Stomach (tissue), 19 donors: ENCODE measurements at places on chromosomes 16 and 17.

- H3K27me3 ChIP-seq, result no peaks in the 10 kb centered on the region
- H3K36me3 ChIP-seq, result no peaks in the 10 kb centered on the region
- DNase-seq, result no peak
- no peaks in the 10 kb centered on the region for H3K4me1 ChIP-seq
- H3K4me3 ChIP-seq, result no peak overlapping the region
These were observed 58.7 kb upstream of the NOL11 start for GRCh38 chr17:67659028-67659427.

- no peaks in the 10 kb centered on the region for H3K36me3 ChIP-seq
- DNase-seq, result peak; percentile 39
- no peak overlapping the region for H3K4me3 ChIP-seq
- H3K4me1 ChIP-seq, result peaks cover 61% of the 10 kb centered on the region
These were observed 42.0 kb downstream of the SOCS3 start for GRCh38 chr17:78317794-78318400.

GRCh38 chr16:48565752-48566151, 44.2 kb downstream of the N4BP1 start:
- no peak overlapping the region for H3K4me3 ChIP-seq
- H3K27ac ChIP-seq, result no peak overlapping the region
- DNase-seq, result no peak
- H3K36me3 ChIP-seq, result peaks cover 11% of the 10 kb centered on the region
- H3K27me3 ChIP-seq, result no peaks in the 10 kb centered on the region

DNA sequence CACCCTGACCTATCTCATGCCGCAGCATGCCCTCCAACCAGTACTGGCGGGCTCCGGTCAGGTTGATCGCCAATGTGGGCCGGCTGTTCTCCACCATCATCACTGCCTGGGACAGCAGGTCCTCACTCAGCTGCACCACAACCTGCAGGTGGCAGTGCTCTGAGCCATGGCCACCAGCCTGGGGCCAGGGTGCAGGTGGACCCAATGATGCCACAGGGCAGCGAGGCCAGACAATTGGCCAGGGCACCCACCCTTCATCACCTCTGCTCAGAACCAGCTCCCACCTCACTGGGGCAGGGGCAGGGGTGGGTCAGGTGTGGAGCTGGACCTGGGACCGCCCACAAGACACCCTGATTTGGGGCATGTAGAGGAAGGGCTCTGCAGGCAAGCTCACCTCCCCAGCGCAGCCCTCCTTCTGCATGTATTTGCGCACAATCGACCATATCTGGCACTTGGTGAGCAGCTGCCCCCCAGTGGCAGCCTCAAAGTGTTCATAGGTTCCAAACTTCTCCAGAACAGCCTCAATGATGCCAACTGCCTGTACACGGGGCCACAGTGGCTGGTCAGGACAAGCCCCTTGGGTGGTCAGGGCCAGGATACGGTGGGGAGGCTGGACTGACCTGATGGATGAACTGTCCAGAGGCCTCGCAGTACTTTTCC, 4.2 kb downstream of the MATCAP1 start:
- DNase-seq, result no peak
- H3K27ac ChIP-seq, result no peak overlapping the region
- no peak overlapping the region for H3K4me3 ChIP-seq
- H3K4me1 ChIP-seq, result peaks cover 82% of the 10 kb centered on the region

DNA sequence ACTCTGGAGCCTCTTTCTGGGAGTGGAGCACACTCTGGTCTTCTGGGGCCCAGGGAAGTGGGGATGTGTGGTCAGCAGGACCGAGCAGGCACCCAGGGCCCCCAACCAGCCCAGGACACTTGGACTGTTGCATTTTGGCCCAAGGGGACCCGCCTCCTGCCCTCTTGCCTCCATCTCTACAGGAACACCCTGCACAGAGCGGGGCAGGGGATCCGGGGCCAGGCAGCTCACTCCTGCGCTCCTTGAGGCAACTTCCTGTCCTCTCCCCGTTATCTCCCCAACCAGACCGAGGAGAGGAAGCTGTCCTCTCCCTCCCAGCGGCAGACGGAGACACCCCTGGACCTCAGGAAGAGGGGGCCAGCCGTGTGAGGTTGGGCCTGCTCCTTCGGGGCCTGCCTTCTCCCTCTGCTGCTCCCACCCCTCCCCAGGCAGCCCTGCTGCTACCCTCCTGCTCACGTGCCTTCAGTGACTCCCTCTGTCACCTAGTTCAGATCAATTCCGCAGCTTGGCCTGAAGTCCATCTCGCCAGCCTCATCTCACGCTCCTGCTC, 10.0 kb upstream of the ATP2A3 start:
- no peaks in the 10 kb centered on the region for H3K27me3 ChIP-seq
- H3K4me1 ChIP-seq, result peaks cover 52% of the 10 kb centered on the region
- no peak for DNase-seq
- H3K36me3 ChIP-seq, result no peaks in the 10 kb centered on the region
- H3K4me3 ChIP-seq, result no peak overlapping the region

DNA sequence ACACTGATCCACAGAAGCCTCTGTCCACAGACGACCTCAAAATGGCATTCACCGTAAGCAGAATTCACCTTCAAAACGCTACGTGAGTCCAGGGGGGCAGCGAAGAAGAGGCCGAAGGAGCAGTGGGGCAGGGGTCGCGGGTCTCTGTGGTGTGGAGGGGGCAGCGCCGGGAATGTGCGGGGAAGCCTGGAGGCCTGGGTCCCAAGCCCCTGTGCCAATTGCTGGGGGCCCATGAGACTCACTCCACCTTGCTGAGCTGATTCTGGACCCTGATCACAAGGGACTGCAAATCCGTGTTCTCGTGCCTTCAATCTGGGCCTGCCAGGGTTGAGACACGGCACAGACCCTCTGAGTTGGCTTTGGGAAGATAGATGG, 43.3 kb upstream of the SMPD3 start:
- no peak overlapping the region for H3K4me3 ChIP-seq
- no peaks in the 10 kb centered on the region for H3K27me3 ChIP-seq
- no peaks in the 10 kb centered on the region for H3K36me3 ChIP-seq
- H3K4me1 ChIP-seq, result peaks cover 42% of the 10 kb centered on the region
- no peak for DNase-seq

DNA sequence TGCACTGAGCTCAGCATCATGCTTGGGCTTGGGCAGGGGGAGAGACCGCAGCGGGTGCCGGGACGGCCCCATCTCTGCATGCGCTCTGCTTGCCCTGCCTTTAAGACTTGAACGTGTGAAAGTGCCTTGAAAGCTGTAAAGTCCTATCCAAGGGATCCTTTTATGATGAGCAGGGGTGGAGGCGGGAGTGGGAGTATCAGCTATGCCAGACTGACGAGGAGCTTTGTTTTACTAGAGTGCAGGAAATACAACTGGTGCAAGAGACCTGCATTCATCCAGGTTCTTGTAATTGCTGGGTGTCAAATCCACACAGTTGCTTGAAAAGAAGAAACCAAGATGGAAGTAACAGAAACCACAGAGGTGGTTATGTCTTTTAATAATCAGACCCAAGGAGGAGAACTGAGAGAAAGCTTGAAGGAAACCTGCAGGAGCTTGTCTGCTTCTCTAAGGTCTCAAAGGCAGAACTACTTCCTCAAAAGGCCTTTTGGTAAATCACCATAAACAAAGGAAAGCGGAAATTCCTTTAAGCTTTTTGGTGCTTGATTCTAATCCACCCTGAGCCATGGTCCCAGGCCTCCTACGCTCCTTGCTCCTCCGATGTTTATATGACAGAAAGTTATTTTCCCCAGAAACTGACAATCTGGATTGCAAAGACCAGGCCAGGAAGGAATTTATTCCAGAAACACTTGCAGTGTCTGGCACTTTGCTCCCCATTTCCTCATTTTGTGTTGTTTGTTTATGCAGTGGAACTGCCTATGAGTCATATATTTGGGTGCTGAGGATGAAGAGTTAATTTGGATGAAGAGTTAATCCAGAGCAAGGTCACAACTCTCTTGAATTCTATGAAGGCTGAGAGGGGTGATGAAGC, 51.3 kb upstream of the FBXO47 start:
- H3K4me1 ChIP-seq, result no peaks in the 10 kb centered on the region
- no peak overlapping the region for H3K4me3 ChIP-seq
- peak overlapping the region; percentile 61 for H3K27ac ChIP-seq
- no peaks in the 10 kb centered on the region for H3K27me3 ChIP-seq
- no peaks in the 10 kb centered on the region for H3K36me3 ChIP-seq
- DNase-seq, result peak; percentile 7

- no peaks in the 10 kb centered on the region for H3K27me3 ChIP-seq
- H3K36me3 ChIP-seq, result peaks cover 9% of the 10 kb centered on the region
These were observed 51.9 kb downstream of the ABCA8 start for GRCh38 chr17:68903286-68903685.

DNA sequence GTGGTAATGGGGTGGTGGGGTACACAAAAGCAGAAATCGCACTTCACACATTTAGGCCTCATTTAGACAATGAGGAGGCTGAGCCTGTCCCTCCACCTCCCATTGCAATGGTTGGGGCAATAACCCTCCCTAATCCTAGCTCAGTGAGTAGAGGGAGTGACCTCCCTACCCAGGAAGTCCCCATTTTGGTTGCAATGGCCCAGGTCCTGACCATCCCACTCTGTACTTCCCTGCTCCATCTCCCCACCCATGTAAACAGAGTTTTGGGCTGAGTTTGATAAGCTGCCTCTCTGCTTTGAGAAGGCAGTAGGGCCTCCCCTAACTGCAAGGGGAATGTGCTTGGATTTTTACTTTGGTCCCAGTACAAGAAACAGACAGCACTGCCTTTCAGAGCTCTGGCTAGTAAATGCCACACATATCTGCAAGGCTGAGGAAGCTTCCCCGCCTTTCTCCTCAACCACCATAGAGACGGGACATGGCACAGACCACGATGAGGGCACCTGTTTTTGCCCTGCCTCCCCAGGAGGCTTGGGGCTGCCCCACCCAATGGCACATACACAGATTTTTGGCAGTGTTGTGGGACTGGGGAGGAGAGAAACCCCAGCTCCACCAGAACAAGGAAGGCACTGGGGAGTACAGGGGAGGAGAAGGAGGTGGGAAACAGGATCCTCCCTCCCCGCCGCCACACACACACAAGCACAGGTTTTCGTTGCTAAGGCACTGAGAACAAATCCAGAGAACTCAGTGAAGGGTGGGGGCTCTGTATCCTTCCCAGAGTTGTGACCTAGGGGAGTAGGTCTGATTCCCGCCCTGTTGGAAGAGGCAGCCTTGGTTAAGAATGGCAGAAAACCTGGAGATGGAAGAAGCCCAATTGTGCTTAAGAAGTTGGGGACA, 7.3 kb downstream of the VAT1 start:
- no peaks in the 10 kb centered on the region for H3K27me3 ChIP-seq
- peaks cover 63% of the 10 kb centered on the region for H3K36me3 ChIP-seq
- H3K4me3 ChIP-seq, result no peak overlapping the region
- peaks cover 46% of the 10 kb centered on the region for H3K4me1 ChIP-seq
- no peak for DNase-seq
- H3K27ac ChIP-seq, result peak overlapping the region; percentile 55

DNA sequence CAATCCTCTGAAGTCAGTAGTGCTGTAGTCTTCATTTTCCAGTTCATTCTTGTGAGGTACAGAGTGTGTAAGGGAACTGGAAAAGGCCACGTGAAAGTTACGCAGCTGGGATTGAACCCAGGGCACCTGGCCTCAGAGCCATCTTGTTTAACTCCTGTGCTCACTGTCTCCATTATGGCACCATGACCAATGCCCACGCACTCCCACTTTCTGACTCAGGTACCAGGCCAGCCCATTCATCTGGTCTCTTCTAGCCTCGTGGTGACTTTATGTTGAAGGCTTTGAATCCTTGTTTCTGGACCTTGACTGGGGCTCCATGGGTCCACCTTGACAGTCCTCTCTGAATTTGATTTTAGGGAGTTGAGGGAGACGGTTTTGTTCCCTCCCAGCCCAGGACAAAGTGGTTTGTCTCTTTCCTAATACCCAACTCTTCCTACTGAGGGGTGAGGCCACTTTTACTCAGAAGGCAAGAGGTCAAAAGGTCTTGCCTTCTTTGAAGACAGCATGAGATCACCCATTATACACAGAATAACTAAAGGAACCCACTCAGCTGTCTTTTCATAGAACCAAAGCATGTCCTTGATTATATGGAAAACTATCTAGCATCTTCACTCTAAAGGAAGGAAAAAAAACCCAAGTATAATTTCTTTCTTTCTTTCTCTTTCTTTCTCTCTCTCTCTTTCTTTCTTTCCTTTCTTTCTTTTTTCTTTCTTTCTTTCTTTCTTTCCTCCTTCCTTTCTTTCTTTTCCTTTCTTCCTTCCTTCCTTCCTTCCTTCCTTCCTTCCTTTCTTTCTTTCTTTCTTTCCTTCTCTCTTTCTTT, 50.0 kb downstream of the OTOA start:
- H3K27me3 ChIP-seq, result no peaks in the 10 kb centered on the region
- no peak overlapping the region for H3K27ac ChIP-seq
- no peak for DNase-seq

DNA sequence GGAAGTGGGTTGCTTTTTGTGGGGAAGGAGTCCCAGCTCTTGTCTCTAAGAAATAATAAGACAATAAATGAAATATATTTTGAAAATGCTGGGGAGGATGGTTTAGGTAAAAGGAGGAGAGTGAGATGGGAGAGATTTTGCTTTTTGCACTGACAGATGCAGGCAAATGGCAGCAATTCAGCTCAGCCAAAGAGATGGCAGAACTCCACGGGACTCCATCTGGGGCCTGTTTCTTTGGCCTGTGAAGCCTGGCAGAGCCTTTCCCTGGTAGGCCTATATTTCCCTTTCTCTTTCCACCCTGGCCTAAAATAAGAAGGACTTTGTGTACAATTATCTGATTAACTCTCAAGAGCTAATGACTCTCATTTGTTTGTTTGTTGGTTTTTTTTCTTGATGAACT, 1525.1 kb downstream of the CDH11 start:
- no peaks in the 10 kb centered on the region for H3K4me1 ChIP-seq
- H3K27me3 ChIP-seq, result no peaks in the 10 kb centered on the region
- no peaks in the 10 kb centered on the region for H3K36me3 ChIP-seq
- no peak overlapping the region for H3K27ac ChIP-seq
- H3K4me3 ChIP-seq, result no peak overlapping the region
- DNase-seq, result no peak

DNA sequence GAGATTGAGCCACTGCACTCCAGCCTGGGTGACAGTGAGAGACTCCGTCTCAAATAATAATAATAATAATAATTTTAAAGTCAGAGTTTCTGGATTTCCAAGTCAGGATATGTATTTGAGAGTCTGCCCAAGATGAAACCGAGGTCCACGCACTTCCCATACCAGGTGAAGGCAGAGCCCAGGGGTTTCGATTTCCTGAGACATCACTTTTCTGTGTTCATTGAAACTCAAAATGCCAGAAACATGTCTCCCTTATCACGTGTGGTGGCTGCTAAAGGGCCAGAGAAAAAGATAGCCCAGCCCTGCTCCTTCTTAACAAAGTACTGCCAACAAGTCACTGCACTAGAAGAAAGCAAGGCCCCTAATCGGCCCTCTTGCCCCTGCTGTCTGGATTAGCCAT, 9.8 kb upstream of the RNF157 start:
- no peak overlapping the region for H3K27ac ChIP-seq
- H3K4me1 ChIP-seq, result peaks cover 25% of the 10 kb centered on the region
- no peak for DNase-seq
- H3K4me3 ChIP-seq, result no peak overlapping the region
- H3K36me3 ChIP-seq, result no peaks in the 10 kb centered on the region
- H3K27me3 ChIP-seq, result no peaks in the 10 kb centered on the region

- DNase-seq, result no peak
- no peaks in the 10 kb centered on the region for H3K27me3 ChIP-seq
- H3K36me3 ChIP-seq, result no peaks in the 10 kb centered on the region
- H3K27ac ChIP-seq, result no peak overlapping the region
These were observed 76.7 kb upstream of the DOC2B start for GRCh38 chr17:258045-258734.
